GM12892 (cell line): ENCODE measurements at places on chromosomes 13 and 19.

DNA sequence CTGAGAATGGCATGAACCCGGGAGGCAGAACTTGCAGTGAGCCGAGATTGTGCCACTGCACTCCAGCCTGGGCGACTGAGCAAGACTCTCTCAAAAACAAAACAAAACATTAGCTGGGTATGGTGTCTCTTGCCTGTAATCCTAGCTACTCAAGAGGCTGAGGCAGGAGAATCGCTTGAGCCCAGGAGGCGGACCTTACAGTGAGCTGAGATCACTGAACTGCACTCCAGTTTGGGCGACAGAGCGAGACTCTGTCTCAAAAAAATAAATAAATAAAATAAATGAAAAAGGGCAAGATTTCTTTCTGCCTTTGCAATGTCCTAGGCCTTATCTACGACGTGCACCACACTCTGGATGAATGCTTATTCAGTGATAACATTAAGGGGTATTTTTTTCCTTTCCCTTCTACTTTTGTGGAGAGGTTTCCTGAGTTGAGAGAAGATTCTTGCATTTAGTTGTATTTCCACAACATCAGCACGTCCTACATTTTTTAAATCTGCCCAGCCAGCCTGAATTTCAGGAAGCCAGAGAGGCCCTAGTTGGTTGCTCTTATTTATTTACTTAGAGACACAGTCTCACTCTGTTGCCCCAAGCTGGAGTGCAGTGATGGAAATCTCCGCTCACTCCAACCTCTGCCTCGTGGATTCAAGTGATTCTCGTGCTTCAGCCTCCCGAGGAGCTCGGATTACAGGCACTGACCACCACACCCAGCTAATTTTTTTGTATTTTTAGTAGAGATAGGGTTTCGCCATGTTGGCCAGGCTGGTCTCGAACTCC, 26.1 kb upstream of the OR1M1 start:
- DNase-seq: no peak

DNA sequence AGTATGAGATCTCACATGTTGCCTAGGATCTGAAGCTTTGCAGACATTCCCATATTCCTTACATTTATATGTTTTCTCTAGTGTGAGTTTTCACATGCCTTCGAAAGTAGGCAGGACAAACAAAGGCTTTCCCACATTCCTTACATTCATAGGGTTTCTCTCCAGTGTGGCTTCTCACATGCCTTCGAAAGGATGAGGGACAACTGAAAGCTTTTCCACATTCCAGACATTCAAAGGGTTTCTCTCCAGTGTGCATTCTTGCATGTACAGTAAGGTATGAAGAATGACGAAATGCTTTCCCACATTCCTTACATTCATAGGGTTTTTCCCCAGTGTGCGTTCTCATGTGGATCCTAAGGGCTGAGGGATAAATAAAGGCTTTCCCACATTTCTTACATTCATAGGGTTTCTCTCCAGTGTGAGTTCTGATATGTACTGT, 14.2 kb downstream of the ZNF699 start:
- DNase-seq: no peak

DNA sequence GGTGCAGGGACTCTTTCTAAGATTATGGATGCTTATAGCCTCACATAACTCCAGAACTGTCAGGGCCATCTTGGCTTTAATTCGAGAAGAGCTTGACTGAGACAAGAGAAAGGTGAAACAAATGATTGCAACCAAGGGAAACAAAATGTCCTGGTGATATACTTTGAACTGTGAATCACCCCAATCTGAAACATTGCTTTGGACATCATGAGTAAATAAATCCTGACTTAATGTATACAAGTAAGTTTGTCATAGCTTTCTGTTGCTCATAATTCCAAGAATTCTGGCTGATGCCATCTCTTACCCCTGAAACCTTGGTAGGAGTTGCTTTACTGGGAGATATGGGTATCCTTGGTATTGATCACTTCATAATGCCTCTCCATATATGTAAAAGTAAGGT, 5.8 kb upstream of the VWA8 start:
- no peak for DNase-seq

GRCh38 chr13:30362869-30363268, 55.5 kb upstream of the KATNAL1 start:
- DNase-seq: no peak

DNA sequence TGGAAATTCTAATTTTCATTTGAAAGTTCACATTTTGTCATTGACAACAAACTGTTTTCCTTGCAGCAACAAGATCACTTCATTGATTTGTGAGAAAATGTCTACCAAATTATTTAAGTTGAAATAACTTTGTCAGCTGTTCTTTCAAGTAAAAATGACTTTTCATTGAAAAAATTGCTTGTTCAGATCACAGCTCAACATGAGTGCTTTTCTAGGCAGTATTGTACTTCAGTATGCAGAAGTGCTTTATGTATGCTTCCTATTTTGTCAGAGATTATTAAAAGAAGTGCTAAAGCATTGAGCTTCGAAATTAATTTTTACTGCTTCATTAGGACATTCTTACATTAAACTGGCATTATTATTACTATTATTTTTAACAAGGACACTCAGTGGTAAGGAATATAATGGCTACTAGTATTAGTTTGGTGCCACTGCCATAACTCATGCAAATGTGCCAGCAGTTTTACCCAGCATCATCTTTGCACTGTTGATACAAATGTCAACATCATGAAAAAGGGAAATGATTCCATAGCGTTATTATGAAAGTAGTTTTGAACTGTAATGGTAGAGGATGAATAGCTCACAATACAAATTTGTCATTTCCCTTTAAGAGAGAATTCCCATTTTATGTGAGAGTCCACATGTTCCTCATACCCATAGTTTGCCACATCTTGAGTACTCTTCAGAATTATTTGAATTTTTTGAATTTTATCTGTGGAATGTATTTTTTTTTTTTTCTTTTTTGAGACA, 2.6 kb downstream of the BRCA2 start:
- no peak for DNase-seq

DNA sequence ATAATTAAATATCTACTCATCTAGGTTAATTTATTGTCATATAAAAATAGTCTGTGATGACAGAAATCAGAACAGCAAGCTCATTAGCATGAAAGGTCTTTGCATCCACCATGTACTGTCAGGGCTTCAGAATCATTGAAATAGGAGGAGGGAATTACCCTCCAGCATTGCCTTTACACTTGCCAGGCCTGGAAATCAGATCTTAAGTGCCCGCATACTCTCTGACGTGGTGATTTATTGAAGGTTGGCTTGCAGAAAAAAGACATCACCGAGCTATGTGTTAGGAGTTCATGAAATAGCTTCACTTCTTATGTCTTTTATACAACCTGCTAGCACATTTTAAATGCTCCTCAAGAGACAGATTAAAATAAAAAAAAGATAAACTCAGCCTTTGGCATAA, 661.7 kb upstream of the SLITRK1 start:
- no peak for DNase-seq

- DNase-seq: no peak
These were observed 11.6 kb upstream of the DCLK1 start for GRCh38 chr13:36142735-36143134.
